ENCODE measurements at places on chromosomes 12 and 14.

- no peak for DNase-seq
Measured at GRCh38 chr14:42734041-42734440, 1127.4 kb downstream of the LRFN5 start.

DNA sequence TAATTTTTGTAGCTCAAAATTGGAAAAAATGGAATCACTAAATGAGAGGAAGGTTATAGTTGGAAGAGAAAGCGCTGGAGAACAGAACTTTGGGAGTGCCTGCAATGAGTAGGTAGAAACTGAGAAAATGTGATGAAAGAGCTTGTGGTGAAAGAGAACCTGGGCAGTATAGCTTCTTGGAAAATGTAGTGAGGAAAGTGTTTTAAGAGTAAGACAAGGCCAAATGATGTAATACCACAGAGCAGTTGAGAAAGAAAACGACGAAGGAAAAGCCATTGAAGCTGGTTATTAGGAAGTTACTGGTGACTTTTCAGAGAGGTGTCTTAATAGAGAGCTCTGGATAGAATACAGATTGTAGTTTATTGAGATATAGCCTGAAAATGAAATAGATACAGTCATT, 255.3 kb downstream of the AEBP2 start:
- no peak for DNase-seq

DNA sequence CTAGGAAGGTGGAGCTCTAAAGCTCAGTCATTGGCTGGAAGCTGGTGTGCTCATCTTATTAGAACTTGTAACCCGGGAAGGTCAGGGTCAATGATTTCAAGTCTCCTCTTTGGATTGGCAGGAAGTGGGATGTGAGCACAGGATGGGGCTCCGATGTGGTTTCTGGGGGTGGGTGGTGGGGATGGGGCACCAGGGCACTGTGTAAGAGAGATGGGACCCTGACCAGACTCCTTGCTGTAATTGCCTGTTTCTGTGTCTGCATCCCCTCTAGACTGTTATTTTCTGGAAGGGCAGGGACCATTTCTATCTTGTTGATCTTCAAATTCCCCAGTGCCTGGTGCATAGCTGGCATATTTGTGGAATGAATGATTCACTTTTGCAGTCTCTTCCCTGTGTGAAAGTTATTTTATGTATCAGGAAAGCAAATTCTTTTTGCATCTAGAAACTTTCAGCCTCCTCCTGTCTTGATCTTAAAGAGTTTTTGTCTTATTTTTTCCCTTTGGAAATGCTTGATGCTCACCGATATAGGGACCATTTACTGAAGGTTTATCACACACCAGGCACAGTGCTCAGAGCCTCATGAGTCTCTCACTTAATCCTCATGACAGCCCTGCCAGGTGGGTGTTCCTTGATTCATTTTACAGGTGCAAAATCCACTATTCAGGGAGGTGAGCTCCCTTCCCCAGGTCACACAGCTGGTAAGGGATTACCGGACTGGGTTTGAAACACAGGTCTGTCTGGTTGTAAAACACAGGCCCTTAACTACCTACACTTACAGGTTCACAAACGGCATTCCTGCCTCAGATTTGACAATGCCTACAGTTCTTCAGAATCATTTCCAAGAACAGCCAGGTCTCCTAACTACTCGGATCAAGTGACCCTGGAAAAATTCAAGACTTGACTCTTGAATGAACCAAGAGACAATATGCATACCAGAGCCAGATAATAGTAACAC, 86.9 kb upstream of the IGF1 start:
- DNase-seq = no peak

- no peak for DNase-seq
Measured at GRCh38 chr14:95611293-95611880, 74.8 kb upstream of the TCL1B start.

DNA sequence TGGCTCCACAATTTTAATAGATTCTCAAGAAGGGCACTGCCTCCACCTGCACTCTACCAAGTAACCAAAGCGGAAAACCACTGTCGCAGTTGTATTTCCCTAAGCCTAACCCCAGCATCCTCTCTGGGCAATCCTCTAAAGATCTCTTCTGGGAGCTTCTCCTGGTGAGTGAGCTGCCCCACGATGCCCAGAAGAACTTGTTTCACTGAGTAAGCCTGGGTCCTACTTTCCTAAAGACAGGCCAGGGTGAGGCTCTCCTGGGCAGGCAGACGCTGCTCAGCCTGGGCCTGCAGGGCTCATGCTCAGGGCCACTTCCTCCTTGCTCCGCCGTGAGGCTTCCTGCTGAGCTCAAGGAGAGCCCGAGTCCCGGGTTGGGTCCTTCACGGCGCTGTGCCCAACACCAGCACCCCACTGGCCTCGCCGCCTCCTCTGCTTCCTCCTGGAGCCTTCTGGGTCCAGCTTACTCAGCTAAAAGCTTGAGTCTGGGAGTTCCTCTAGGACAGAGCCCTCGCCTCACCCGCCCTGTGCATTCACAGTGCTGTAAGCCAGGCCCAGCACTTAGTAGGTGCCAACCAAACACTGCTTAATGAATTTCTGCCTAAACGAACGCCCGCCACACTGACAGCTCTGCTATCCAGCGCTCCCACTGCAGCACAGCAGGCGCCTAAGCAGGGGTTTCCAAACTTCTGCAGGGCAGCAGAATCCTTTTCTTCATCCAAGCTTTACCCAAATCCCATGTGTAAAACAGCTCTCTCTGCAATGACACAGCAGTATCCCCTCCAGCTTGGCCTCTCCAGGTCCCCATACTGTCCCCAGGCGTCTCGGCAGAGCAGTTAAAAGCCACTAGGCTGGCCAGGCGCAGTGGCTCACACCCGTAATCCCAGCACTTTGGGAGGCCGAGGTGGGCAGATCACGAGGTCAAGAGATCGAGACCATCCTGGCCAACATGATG, 5.7 kb downstream of the RAB35 start:
- DNase-seq = no peak

GRCh38 chr12:100674036-100674888, 100.8 kb downstream of the GAS2L3 start:
- no peak for DNase-seq
